A549 treated with AZD2906 at 1 μM for 4 hours (cell line): ENCODE measurements at places on chromosomes 2 and 18. TPM values are rescaled to one million over a fixed set of nuclear protein-coding genes. Genes with fewer than 3 reads are reported as not detected.

The EFHD1 gene
- total RNA-seq, result 3.5 to 5.3 TPM (median 4.2 TPM) in 5 replicates

The OTX1 gene
- 3.5 to 4.6 TPM (median 3.7 TPM) in 5 replicates for total RNA-seq

The COL4A4 gene
- 1.2 to 2.1 TPM (median 1.6 TPM) in 5 replicates for total RNA-seq

The GNAL gene
- total RNA-seq, result 4.9 to 6.6 TPM (median 5.5 TPM) in 5 replicates

The ZNF516 gene
- total RNA-seq, result 4.3 to 4.4 TPM (median 4.3 TPM) in 5 replicates

The SH3RF3 gene
- 0.47 to 0.71 TPM (median 0.66 TPM) in 5 replicates for total RNA-seq

The GALNT3 gene
- 0.06 to 0.08 TPM in 2 of 5 replicates, not detected in the others for total RNA-seq

The BOLL gene
- not detected in 5 replicates for total RNA-seq

The SLC9A4 gene
- not detected in 5 replicates for total RNA-seq

The SP140 gene
- 0.14 TPM in 1 of 5 replicates, not detected in the others for total RNA-seq

The SCN1A gene
- not detected in 5 replicates for total RNA-seq

The ELOA2 gene
- not detected in 5 replicates for total RNA-seq

The CDCA7 gene
- total RNA-seq, result 38.4 to 45.7 TPM (median 44.2 TPM) in 5 replicates

The FRZB gene
- 0.04 to 0.13 TPM (median 0.11 TPM) in 5 replicates for total RNA-seq

The RESP18 gene
- not detected in 5 replicates for total RNA-seq

The IRS1 gene
- total RNA-seq, result 13.1 to 15.2 TPM (median 14.8 TPM) in 5 replicates

The PSTPIP2 gene
- 0.16 to 0.31 TPM (median 0.21 TPM) in 5 replicates for total RNA-seq

The IL37 gene
- not detected in 5 replicates for total RNA-seq

The VWA3B gene
- total RNA-seq, result 0.09 to 0.14 TPM (median 0.12 TPM) in 3 of 5 replicates, not detected in the others
